Activated CD8-positive, alpha-beta memory T cell treated with anti-CD3 and anti-CD28 coated beads, Interleukin-2, amount 50 U/mL, for 4 hours (primary cell): ENCODE measurements at places on chromosomes 3 and 15.

DNA sequence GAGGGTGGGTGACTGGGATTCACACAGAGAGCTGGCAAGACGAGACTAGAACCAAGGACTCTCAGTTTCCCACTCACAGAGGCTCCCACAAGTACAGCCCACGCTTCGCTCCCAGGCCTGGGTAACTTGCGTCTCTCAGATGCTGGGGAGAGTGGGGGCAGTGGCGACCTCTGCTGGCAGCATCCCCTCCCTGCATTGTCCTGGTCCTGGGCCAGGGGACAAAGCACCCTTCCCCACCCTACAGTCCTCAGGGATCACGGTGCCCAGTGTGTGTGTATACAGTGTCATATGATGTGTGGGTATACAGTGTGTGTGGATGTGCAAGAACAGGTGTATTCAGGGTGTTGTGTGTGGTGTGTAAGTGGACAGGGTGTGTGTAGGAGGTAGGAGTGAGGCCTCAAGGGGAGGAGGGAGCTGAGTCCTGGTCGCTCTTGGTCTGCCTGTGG is 12.8 kb downstream of the VILL start:
- peak; percentile 65 for DNase-seq

DNA sequence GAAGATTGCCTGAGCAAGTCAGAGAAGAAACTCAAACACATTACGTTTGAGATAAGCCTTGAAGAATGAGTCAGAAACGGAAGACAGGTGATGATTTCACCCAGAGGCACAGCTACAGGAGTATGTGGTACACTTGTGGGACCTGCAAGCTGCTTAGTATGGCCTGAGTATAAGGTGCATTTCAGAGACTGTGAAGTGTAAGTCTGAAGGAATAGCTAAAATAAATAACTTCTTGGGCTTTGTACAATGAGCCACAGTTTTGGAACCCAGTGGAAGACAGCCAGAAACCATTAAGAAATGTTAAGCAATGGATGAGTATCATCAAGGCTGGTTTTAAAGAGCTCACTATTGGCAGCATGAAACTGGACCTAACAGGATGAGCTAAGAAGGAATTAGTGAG is 826.2 kb downstream of the ROBO1 start:
- DNase-seq, result no peak

- DNase-seq, result no peak
Observed at GRCh38 chr3:150107429-150108175, 136.9 kb upstream of the PFN2 start.

DNA sequence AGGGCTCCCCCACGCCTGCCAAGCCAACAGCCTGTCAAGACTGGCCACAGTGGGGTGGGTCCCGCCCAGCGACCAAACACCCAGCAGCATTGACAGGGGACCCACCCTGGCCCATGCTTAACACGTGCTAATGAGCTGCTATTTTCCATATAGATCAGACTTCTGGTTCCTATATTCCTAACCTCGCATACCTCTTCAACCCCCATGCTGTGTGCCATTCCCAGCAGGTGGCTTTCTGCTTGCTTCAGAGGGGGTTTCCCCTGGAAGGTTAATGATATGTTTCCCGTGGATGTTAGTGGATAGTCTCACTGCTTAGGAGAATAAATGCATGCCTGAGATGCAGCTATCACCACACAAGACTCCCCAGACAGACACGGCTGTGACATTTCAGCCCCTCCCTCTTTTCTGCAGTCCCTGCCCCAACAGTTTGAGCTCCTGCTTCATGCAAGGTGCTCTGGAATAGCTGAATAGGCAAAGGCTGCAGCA is 37.9 kb upstream of the MGLL start:
- no peak for DNase-seq

GRCh38 chr3:13335059-13335458 is 85.1 kb downstream of the NUP210 start:
- DNase-seq, result no peak

DNA sequence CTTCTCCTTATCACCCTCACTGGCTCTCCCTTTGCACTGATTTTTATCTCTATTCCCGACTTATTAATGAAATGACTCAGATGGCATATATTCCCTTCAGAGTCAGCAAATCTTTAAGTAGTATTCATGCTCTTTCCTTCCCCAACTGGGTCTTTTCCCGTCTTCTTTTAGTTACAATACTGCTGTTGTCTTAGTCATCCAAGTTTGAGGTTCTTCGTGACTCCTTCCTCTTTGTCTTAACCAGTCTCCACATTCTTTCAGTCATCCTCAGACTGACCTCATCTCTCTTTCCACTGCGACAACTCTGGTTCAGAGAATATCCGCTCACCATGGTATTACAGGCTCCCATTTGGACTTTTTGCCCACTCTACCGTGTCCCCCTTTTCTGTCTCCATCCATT is 12.4 kb downstream of the WDR5B start:
- DNase-seq, result no peak

GRCh38 chr3:48305396-48305795 is 28.1 kb downstream of the SPINK8 start:
- DNase-seq, result no peak

DNA sequence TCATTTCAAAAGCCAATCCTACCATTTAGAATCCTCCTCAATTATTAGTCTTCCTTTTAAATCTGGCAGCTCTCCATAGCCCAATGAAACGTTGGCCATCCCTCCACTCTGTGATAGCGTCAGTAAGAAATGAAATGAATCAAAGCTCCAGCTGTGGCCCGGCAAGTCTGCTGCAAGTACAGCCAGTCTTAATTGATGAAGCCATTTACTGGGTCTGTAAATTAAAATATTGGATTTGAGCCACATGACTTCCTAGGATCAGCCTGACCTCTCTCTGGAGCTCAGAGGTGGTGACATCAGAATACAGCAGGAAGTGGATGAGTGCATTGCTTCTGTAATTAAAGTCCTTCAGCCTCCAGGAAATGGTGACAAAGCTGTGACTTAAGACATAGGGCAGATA is 347.0 kb upstream of the LMCD1 start:
- no peak for DNase-seq

- no peak for DNase-seq
Observed at GRCh38 chr3:42544492-42545283, 37.1 kb downstream of the SEC22C start.

DNA sequence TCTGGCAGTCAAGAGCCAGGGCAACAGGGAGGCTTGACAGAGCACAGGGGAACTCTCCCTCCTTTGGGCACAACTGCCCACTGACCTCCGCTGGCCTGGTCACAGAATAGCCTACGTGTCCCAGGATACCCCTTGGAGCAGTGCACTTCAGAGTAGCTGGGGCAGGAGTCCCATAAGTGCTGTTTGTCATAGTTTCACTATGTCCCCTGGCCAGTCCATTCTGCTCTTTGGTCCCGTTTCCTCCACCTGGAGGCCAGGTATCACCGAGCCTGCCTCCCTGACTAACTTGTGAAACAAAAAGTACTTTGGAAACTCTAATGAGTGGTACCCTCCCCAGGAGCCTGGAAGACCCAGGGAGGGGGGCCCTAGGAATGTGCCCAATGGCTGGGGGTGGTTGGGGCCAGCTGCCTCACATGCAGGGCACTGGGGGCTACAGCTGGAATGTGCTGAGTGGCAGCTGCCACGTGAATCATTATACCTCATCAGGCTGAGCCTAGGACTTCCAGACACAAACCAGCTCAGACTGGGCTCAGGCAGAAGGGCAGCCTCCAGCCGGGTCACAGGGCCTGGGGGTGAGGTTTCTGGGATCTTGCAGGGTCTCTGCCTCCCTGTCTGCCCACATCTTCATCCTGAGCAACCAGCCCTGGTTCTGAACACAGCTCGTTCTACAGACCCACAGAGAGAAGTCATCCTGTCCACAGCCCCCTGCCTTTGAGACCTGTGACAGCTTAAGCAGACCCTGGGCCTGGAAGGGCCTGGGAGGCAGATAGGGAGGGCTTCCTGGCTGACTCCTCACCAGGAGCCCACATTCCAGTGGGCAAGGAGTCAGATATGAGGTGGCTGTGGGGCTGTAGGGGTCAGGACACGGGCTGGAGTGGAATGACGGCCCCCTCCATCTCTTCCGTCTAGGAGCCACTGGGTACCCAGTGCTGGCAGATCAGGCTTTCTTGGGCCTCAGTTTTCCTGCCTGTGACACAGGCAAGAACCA is 914 bp upstream of the PTH1R start:
- DNase-seq, result no peak
